NCI-H187 (cell line): ENCODE measurements at places on chromosomes 12 and 14.

DNA sequence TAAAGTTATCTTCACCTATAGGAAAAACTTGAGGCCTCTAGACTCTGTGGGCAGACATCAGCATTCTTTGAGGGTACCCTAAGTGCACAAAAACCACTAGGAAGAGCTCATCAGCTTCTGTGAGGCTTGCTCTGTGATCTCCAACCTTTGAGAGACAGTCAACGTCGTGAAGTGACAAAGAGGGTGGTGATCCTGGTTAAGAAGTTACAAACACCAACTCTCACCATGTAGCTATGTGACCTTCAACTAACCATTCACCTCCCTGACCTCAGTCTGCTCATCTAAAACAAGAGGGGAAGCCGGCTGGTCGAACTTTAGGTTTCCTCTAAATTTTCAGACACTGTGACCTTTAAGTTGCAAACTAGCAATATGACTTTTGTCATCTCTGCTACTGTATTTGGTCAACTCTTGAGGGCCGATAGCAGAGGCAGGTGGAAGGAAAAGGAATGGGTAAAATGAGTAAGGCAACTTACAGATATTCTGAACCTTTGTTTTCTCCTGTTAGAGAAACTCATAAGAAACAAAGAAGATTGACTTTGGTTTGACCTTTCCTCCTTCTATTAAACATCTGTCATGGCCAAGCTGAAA, 103.2 kb upstream of the PARP11 start:
- DNase-seq: no peak

DNA sequence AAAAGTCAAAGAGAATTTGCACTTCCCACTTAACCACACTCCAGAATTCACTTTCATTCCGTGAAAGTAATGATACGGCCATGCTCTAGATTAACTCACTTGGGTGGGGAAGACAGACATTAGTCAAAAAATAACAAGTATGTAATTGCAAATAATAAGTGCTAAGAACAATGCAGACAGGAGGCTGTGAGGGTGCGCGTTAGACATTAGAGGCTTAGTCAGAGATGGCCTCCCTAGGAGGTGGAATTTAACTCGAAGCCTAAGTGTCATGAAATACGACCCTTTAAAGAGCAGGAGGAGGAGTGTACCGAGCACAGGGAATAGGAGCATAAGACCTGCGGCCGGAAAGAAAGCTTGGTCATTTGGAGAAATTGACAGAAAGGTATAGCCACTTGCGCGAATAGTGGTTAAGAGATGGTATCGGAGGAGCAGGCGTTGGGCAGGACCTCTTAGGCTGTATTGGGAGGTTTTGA, 628 bp downstream of the SNRPF start:
- no peak for DNase-seq

- DNase-seq: no peak
Observed at GRCh38 chr14:88270776-88271175, 52.3 kb downstream of the KCNK10 start.

DNA sequence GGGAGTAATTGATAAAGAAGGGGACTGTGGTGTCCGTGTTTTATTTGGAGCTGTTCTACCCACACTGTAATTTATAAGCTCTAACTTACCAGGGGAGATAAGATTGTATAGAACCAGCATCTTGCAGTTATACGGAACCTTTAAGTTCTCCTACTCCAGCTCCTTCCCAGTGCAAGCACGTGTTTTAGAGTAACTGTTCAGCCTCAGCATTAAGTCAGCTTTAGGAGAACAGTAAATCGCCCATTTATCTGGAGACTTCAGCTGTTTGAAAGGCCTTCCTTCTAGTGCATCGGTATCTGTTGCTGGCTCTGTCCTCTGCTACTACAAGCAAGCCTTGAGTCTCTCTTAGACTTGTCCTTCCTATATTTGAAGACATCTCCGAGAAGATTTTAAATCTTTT, 95.6 kb downstream of the ETV6 start:
- DNase-seq: no peak

DNA sequence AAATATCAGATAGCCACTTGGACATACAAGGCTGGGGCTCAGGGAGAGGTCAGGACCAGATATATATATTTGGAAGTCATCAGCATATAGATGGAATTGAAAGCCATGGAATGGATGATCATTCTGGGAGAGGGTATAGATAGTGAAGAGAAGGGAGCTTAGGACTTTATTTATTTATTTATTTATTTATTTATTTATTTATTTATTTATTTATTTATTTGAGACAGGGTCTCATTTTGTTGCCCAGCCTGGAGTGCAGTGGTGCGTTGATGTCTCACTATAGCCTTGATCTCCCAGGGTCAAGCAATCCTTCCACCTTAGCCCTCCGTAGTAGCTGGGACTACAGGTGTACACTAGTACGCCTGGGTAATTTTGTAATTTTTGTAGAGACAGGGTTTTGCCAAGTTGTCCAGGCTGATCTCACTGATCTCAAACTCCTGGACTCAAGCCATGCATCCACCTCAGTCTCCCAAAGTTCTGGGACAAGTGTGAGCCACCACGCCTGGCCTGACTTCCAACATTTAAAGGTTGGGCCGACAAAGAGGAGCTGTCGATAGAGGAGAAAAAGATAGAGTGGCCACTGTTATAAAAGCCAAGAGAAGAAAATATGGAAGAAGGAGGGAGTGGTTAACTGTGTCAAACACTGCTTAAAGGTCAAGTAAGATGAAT, 8.7 kb upstream of the INHBE start:
- no peak for DNase-seq

GRCh38 chr12:1917172-1918070, 1.0 kb downstream of the CACNA2D4 start:
- no peak for DNase-seq

- DNase-seq: no peak
Observed at GRCh38 chr12:115577401-115577800, 700.1 kb downstream of the MED13L start.

DNA sequence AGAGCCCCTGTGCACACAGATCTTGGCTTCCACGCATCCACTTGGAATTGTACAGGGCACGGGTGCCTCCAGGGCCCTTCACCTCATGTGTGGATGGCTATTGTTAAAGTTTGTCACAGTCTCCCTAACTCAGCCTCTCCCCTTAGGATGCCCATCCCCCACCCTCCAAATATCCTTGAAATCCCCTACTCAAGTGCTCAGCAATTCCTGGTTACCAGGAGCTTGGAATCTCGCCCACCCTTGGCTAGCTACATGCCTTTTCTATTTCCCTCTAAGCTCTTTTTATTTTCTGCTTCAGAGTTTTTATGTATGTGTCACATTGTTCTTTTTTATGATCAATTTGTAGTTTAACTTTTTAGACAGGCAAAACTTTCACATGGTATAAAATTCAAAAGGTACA, 13.0 kb upstream of the NR1H4 start:
- DNase-seq: no peak

DNA sequence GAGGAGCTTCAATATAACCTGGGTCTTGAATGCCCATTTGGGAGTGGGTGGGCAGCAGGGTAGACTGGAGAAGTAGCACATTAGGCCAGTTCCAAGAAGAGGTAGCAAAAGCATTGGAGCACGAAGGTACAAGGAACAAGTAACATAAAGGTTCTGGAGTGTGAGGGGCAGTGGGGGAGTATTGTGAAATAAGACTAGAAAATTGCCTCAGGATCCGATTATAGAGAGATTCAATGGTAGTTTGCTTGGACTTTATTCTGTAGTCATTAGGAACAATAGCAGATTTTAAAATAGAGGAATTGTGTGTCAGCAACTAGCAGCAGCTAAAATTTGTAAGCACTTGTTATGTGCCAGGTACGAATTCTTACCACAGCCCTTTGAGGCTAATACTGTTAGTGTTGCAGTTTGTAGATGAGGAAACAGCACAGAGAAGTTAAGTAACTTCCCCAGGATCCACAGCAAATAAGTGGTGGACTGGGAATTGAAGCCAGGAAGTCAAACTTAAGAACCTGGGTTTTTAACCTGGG, 61.8 kb downstream of the PPFIBP1 start:
- DNase-seq: no peak

DNA sequence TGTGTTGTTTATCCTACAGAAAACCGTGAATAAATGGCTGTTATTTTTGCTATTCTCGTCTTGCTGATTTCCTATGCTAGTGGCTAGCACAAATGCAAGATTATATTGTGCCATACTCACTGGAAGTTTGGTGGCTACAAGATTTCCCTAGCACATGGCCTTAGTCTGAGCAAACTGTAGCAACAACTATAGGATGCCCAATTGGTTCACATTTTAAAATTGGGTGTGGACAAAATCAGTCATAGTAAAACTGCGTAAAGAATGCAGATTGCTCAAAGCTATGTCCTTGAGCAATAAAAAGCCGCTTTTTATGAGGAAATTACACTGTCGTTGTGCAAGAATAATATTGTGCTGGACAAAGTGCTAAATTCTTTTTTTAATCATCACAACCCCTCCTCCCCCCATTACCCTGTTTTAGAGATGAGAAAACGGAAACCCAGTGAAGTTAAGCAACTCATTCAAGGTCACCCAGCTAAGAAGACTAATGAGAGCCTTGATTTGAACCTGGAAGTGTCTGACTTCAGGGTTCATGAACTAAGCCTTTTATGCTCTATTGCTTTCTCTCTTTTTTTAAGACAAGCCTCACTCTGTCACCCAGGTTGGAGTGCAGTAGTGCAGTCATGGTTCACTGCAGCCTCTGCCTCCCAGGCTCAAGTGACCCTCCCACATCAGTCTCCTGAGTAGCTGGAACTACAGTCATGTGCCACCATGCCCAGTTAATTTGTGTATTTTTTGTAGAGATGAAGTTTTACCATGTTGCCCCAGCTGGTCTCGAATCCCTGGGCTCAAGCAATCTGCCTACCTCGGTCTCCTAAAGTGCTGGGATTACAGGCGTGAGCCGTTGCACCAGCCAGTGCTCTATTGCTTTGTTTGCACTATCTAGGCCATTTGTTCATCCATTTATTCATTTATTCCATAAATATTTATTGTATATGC, 73.6 kb downstream of the SRGAP1 start:
- no peak for DNase-seq
